Suppressor macrophage treated with lipopolysaccharide for 1 hour (primary cell): ENCODE measurements at places on chromosomes 2 and 18.

GRCh38 chr2:22536133-22536532 lies 848.8 kb upstream of the KLHL29 start:
- DNase-seq, result no peak

DNA sequence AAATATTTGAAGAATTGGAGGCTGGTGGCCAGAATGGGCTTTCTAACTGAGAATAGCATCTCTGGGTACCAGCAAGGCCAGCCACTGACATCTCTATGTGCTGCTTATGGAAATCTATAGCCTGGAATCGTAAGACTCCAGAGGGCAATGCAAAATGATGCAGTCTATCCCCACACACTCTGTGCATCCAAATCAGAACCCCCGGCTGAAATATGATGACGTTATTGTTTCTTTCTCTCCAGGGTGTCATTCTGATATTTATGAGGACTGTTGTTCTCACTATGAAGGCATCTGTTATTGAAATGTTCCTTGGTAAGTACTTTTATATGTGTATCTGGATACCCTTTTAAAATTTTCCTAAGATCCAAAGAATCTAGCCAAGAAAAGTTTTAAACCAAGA lies 19.6 kb downstream of the VIT start:
- no peak for DNase-seq

DNA sequence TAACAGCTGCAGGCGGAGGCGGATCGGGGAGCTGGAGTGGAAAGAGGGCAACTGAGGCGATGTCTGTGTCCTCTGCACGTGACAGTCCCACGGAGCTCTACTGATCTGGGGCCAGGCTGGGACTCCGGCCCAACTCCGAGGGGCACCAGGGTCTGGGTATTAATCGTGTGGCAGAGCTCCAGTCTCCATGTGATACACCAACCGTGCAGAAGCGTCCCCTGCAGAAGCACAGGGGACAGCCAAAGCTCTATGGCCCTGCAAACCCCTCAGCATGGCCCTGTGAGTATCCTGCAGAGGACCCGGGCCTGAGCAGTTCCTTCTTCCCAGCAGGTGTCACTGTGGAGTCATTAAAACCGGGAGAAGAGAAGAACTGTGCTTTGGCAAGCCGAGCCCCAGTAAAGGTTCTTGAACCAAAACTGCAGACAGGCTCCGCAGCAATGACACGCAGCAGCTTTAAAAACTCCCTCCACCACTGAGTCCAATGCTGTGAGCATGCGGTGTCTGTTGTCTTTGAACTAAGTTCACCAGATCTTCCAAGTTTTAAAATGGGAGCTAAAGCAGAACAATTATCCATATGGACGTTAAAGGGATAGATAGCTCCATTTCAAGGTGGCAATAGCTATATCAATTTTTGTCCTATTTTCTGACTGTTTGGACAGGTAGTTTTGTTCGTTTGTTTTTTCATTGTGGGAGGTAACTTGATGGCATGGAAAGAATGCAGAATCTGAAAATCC lies 79.4 kb downstream of the TMEM182 start:
- peak; percentile 72 for DNase-seq

DNA sequence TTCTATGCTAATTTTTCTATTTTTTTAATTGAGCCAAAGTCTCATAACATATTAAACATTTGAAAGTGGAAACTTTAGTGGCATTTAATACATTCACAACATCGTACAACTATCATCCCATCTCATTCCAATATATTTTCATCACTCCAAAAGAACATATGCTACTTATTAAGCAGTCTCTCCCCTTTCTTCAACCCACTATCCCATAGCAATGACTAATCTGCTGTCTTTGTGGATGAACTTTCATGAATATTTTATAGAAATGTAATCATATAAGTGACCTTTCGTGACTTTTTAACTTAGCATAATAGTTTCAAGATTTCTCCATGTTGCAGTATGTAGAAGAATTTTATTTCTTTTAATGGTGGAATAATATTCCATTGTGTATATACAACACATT lies 90.3 kb downstream of the CCDC178 start:
- no peak for DNase-seq

- DNase-seq, result no peak
Measured at GRCh38 chr2:48016225-48017019, 110.1 kb upstream of the FBXO11 start.

DNA sequence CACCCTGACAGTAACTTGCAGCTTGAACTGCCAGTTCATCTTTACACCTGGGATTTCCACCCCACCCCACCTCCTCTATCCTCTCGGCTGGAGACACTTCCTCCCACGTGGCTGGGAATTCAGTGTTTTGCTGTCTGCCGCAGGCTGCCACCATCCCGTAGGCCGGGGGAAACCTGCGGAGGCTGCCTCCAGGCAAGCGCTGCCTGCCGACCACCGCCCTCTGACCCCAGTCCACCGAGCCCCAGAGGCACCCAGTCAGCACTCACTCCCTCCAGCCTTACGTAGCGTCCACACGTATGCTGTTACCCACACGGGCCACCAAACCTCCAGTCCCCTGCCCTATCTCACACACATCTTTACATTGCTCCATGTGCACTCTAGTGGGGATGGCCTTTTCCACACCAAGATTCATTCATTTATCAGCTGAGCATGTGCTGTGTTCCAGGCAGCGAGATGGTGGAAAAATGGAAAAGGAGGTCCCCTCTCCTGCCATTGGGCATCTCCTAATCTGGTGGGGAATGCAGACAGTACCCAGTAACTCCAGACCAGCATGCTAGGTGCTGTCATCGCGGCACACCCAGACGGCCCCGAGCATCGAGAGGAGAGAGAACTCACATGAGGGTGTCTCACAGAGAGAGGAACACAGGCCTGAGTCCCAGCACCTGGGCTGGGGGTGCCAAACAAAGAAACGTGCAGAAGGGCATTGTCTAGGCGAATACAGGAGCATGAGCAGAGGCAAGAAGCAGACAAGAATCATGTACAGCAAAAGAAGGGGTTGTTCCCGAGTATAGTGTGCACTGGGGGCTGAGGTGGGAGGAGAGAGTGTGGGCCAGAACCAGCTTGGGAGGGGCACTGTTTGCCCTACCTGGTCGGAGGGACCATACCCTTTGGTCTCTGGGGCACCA lies 166.9 kb downstream of the SMAD7 start:
- DNase-seq, result no peak
